A549 treated with AZD2906 at 1 μM for 4 hours (cell line): ENCODE measurements at places on chromosomes 2 and 18. TPM values are rescaled to one million over a fixed set of nuclear protein-coding genes. Genes with fewer than 3 reads are reported as not detected.

GDF7 gene
- 0.09 to 0.14 TPM (median 0.13 TPM) in 5 replicates for total RNA-seq

L3MBTL4 gene
- 0.02 to 0.05 TPM in 2 of 5 replicates, not detected in the others for total RNA-seq

HAUS1 gene
- 32.2 to 49.7 TPM (median 35.1 TPM) in 5 replicates for total RNA-seq

CHRND gene
- not detected in 5 replicates for total RNA-seq

POTEC gene
- not detected in 5 replicates for total RNA-seq

TANK gene
- total RNA-seq, result 26.7 to 45.9 TPM (median 30.2 TPM) in 5 replicates

RAX gene
- total RNA-seq, result 0.01 TPM in 1 of 5 replicates, not detected in the others

MROH2A gene
- 0.11 to 0.23 TPM (median 0.18 TPM) in 4 of 5 replicates, not detected in the other for total RNA-seq

UGT1A10 gene
- 0.03 to 0.14 TPM (median 0.08 TPM) in 4 of 5 replicates, not detected in the other for total RNA-seq

DIS3L2 gene
- 11.0 to 13.2 TPM (median 12.0 TPM) in 5 replicates for total RNA-seq

MREG gene
- total RNA-seq, result 3.9 to 4.7 TPM (median 4.0 TPM) in 5 replicates

CIB4 gene
- total RNA-seq, result 0.17 to 0.19 TPM in 2 of 5 replicates, not detected in the others

HOXD10 gene
- 4.4 to 5.7 TPM (median 5.2 TPM) in 5 replicates for total RNA-seq

DAW1 gene
- 2.1 to 3.4 TPM (median 2.2 TPM) in 5 replicates for total RNA-seq

GRB14 gene
- 3.9 to 5.6 TPM (median 5.1 TPM) in 5 replicates for total RNA-seq

FEV gene
- not detected in 5 replicates for total RNA-seq

FAM124B gene
- total RNA-seq, result not detected in 5 replicates

BARD1 gene
- total RNA-seq, result 3.6 to 5.9 TPM (median 4.7 TPM) in 5 replicates

PID1 gene
- total RNA-seq, result 4.0 to 5.3 TPM (median 4.5 TPM) in 5 replicates

SLC35F5 gene
- 38.5 to 48.2 TPM (median 42.4 TPM) in 5 replicates for total RNA-seq

PROC gene
- 5.0 to 5.8 TPM (median 5.5 TPM) in 5 replicates for total RNA-seq

KCNJ3 gene
- not detected in 5 replicates for total RNA-seq

PASK gene
- total RNA-seq, result 5.4 to 7.6 TPM (median 7.2 TPM) in 5 replicates

GALNT3 gene
- 0.06 to 0.08 TPM in 2 of 5 replicates, not detected in the others for total RNA-seq

CHRNG gene
- total RNA-seq, result not detected in 5 replicates

SH3RF3 gene
- total RNA-seq, result 0.47 to 0.71 TPM (median 0.66 TPM) in 5 replicates

SLC19A3 gene
- total RNA-seq, result 1.6 to 3.1 TPM (median 2.8 TPM) in 5 replicates

GPR35 gene
- total RNA-seq, result 0.24 to 1.1 TPM (median 0.77 TPM) in 5 replicates

IRS1 gene
- total RNA-seq, result 13.1 to 15.2 TPM (median 14.8 TPM) in 5 replicates

RAB6D gene
- total RNA-seq, result 0.02 to 0.03 TPM (median 0.02 TPM) in 3 of 5 replicates, not detected in the others

IGFBP5 gene
- 0.13 to 0.20 TPM (median 0.16 TPM) in 5 replicates for total RNA-seq

TRIM54 gene
- total RNA-seq, result 0.82 to 1.2 TPM (median 0.95 TPM) in 5 replicates

TUBB8B gene
- total RNA-seq, result not detected in 5 replicates

TRABD2A gene
- total RNA-seq, result 10.5 to 15.5 TPM (median 13.2 TPM) in 5 replicates

AQP4 gene
- total RNA-seq, result 0.05 TPM in 1 of 5 replicates, not detected in the others

IL37 gene
- not detected in 5 replicates for total RNA-seq

NT5C1B gene
- total RNA-seq, result not detected in 5 replicates

SPAG16 gene
- total RNA-seq, result 10.5 to 14.1 TPM (median 11.8 TPM) in 5 replicates

XIRP2 gene
- not detected in 5 replicates for total RNA-seq

RIT2 gene
- not detected in 5 replicates for total RNA-seq

MOGAT1 gene
- not detected in 5 replicates for total RNA-seq

GYPC gene
- total RNA-seq, result not detected in 5 replicates

UGT1A3 gene
- total RNA-seq, result 0.05 to 0.09 TPM (median 0.07 TPM) in 4 of 5 replicates, not detected in the other

CTAGE1 gene
- total RNA-seq, result not detected in 5 replicates

STPG4 gene
- 0.03 to 0.07 TPM in 2 of 5 replicates, not detected in the others for total RNA-seq

ALPI gene
- 0.05 TPM in 1 of 5 replicates, not detected in the others for total RNA-seq

NEU4 gene
- 0.13 to 0.40 TPM (median 0.21 TPM) in 5 replicates for total RNA-seq

CROCC2 gene
- not detected in 5 replicates for total RNA-seq

UGT1A5 gene
- total RNA-seq, result 0.03 to 0.09 TPM (median 0.05 TPM) in 3 of 5 replicates, not detected in the others

EMILIN1 gene
- 0.21 to 0.56 TPM (median 0.46 TPM) in 5 replicates for total RNA-seq
